ENCODE measurements at places on chromosomes 5 and 9.

- peak; percentile 93 for DNase-seq
Observed at GRCh38 chr9:99253772-99254431, 31.8 kb downstream of the SEC61B start.

DNA sequence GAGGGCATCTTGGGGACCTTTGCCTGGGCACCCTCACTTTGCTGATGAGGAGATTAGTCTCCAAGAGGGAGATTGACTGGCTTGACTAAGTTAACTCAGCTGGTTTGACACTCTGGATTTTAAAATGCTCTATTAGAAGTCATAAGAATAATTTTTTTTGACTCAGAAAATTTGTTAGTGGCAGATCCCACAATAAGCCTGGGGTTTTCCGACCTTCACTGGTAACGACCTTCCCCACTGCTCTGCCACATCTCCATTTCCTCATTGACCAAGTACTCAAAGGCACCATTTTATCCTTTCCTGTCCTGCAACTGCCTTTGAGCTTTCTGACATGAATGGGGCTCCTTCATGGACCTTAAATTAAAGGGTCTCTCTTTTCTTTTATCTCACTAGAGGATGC, 67.0 kb downstream of the ARHGEF28 start:
- DNase-seq: no peak

GRCh38 chr9:136022731-136023409, 61.7 kb upstream of the UBAC1 start:
- no peak for DNase-seq

GRCh38 chr5:35745660-35746059, 111.0 kb upstream of the IL7R start:
- no peak for DNase-seq

- peak; percentile 59 for DNase-seq
Observed at GRCh38 chr5:143016777-143017516, 246.8 kb downstream of the ARHGAP26 start.

DNA sequence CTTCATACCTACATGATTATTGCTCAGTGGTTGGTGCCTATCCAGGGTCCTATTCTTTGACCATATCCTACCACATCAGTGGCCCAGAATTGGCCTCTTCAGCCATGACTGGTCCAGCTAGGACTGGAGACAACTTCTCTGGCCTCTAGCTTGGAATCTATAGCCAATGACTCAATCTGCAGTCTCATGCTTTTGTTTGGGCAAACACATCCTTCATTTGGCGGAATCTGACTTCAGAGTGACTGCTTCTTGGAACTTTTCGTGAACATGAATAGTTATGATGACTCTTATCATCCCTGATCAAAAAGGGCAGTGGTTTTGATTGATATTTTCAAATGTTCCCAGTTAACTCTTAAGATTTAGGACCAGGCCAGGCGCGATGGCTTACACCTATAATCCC, 134.1 kb downstream of the PAPPA start:
- no peak for DNase-seq

- DNase-seq: no peak
Observed at GRCh38 chr5:36694351-36694750, 87.9 kb downstream of the SLC1A3 start.
